ENCODE measurements at places on chromosomes 1 and 21.

DNA sequence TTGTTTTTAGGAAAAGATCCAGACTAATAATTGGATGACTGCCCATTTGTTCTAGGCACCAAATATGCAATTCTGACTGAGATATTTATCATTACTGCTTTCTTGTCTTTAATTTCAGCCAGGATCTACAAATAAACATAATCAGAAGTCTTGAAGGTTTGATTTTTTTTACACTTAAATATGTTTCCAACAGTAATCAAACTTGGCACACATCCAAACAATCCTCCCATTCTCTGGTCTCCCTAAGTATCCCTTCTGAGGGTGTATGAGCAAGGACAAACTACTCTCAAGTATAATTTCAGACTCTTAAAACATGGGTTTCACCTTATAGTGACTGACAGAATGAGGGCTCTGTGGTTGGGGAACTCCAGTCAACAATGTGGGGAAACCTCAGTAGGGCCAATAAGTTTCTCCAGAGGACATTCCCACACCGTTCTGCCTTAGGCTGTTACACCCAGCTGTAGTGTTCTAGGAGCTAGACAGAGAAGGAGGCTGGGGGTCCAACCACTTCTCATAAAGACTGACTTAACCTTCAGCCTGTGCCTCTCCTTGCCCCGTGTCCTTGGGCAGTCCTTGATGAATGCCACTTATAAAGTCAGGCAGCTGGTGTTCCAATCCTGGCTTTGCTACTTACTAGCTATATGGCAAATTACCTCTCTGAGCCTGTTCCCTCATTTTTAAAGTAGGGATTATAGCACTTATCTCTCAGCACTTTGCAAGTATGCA, 1.5 kb upstream of the PALMD start:
- no peak for DNase-seq

GRCh38 chr1:157272729-157273524, 134.7 kb upstream of the ETV3 start:
- no peak for DNase-seq

- no peak for DNase-seq
Measured at GRCh38 chr21:46062471-46063211, 35.3 kb upstream of the COL6A2 start.

- DNase-seq: no peak
Measured at GRCh38 chr1:214934045-214934444, 148.5 kb upstream of the KCNK2 start.

GRCh38 chr1:94643819-94644218, 102.3 kb upstream of the F3 start:
- no peak for DNase-seq

- DNase-seq: no peak
Measured at GRCh38 chr1:15039017-15039648, 114.4 kb upstream of the TMEM51 start.

DNA sequence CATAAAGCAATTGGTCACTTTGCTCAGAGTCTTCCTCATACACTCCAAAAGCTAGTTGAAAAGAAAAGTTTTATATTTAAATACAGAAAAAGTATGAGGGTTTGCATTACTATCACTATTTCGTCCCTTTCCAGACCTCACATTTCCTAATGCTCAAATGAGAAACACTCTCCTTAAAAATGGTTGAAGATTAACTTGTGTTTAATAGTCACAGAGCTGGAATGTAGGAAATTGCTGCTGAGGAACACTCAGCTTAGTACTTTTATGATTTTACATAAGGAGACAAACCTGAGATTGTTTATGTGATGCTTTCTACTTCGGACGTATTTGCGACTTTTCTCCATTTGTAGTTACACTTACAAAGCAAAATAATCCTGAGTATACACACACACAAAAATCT, 39.8 kb downstream of the MYSM1 start:
- DNase-seq: no peak

- no peak for DNase-seq
Measured at GRCh38 chr1:16095447-16095846, 22.0 kb upstream of the FAM131C start.

- no peak for DNase-seq
Measured at GRCh38 chr1:212284332-212284743, 872 bp upstream of the PPP2R5A start.

DNA sequence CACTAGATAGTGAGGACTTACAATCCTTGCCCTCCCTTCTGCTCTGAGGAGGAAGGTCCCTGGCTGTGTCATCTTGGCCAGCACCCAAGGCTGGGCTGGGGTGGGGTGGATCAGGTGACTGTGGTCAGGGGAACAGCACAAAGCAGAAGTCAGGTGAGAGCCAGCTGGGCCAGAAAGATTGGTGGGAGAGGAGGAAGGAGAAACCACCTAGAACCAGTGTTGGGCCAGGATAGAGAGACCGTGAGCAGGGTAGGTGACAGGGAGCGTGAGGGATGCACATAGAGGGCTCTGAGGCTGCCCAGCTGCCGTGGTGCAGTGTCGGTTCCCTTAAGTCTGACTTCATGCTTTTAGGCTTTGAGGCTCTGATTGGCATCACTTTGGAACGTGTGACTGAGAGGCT, 22.7 kb downstream of the NCF2 start:
- no peak for DNase-seq

- DNase-seq: no peak
Measured at GRCh38 chr1:168842306-168842705, 113.3 kb upstream of the DPT start.

Measured in pulmonary artery endothelial cell (primary cell).